ENCODE measurements at places on chromosomes 6 and 20.

GRCh38 chr6:83952830-83953229 lies 80.7 kb upstream of the MRAP2 start:
- no peak for DNase-seq

GRCh38 chr20:44961011-44961869 lies 1.0 kb upstream of the TOMM34 start:
- DNase-seq, result no peak

DNA sequence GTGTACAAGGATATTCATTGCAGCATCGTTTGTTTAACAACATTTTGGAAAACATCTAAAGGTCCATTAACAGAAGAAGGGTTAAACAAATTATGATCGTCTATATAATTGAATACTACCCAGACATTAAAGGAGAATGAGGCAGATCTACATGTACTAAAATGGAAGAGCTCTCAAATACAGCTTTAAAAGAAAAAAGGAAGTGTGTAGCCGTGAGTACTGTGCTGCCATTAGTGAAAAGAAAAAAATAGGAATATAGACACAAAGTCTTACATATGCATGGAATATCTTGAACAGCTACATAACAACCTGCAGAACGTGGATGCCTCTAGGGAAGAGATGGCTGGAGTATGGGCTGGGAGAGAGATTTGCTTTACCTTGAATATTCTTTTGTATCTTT lies 37.9 kb downstream of the PRDM1 start:
- no peak for DNase-seq

DNA sequence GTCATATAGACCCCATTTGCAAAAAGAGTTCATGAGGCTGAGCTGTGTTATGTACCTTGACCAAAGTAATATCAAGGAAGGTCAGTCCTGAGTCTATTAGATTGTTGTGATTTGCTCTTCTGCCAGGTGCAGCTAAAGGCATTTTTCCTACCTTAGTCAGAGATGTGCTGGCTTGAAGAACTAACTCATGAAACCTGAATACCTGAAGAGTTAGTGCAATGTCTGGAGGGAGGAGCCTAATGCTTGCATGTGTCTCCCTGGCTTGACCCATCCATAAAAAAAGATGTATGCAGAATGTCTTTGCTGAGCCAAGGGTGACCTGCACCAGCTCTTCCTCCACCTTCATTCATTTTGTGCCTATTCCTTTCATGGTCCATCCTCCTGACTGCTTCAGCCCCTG lies 742.0 kb downstream of the KIF16B start:
- no peak for DNase-seq

DNA sequence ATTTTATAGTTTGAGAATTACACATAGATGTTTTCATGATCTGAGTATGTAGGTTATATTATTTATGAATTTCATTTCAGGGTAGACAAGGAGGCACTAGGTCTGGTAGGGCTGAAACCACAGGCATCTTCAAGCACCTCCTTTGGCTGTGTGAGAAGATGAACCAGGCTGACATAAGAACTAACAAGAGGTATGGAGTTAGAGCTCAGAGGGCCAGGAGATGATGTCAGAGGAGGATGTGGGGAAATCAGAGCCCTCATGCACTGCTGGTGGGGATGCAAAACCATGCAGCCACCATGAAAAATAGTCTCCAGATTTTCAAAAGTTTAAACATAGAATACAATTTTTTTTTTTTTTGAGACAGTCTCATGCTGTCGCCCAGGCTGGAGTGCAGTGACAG lies 13.6 kb upstream of the RIPOR3 start:
- DNase-seq, result no peak

- no peak for DNase-seq
These were observed 9.2 kb downstream of the TGM3 start for GRCh38 chr20:2305029-2305428.

DNA sequence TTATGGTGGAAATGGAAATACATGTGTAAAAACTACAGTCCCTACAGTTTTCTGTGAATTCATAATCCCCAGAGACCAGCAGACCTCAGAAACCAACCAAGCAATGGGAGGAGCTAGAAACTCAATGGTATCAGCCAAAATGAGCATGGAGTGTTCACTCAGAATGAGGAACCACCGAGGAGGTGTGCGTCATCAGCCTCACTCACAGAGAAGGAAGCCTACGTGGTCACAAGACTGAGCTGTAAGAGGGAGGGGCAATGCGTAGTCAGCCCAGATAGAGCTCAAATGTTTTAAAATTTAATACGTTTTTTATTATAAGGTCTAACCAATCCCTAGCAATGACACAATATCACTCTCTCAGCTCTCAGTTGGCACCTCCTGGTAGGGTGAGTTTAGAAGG lies 17.4 kb downstream of the MYLK4 start:
- DNase-seq, result no peak

DNA sequence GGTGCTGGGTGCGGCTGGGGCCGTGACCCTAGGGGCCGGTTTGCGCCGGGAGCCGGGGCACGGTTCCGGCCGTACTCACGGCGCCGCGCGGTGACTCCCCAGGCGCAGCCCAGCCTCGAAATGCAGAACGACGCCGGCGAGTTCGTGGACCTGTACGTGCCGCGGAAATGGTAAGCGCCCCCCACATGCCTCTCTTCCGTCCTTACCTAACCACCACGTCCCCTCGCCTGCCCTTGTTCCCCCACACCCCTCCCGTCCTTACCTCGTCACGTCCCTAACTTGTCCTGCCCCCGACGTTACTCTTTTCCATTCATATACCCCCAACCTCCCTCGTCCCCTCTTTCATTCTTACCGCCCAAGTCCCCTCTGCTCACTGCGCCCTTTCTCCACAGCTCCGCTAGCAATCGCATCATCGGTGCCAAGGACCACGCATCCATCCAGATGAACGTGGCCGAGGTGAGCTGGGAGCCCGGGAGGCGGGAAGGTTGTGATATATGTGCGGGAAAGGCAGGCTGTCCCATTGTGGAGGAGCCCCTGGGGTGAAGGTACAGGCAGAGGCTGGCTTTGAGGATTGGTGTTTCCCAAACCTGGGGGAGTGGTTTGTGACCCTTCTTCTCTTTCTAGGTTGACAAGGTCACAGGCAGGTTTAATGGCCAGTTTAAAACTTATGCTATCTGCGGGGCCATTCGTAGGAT lies 463 bp downstream of the RPS21 start:
- DNase-seq, result no peak

- DNase-seq, result no peak
These were observed 85.4 kb upstream of the NXT1 start for GRCh38 chr20:23265226-23265625.

DNA sequence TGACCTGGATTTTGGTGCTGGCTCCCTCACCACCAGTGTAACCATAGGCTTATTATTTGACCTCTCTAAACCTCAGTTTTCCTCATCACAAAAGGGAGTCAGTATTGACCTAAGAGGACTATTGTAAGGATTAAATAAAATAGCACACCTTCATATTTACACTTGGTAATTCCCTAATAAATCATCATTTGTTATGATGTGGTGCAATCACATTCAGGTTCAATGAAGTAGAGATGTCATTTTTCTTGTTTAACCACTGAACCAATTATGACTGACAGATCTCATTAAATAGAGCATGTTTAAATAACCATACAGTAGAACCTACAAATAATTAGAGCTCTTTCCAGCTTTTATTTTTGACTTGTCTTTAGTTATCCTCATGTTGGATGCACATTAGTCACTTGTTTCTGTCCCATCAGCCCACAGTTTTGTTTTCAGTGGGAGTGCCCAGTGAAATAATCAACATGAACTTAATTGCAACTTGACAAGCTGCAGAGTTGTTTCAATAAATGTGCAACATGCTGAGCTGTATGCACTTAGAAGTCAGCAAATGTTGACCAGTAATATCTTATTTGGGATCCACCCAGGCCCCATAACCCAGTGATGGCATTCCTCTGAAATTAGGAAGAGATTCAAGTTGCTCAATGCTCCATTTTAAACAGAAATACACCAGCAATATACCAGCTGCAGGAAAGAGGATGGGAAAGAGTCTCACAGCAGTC lies 451.7 kb upstream of the MARCKS start:
- DNase-seq, result no peak

- no peak for DNase-seq
These were observed 6.2 kb downstream of the LMBRD1 start for GRCh38 chr6:69790629-69791028.

DNA sequence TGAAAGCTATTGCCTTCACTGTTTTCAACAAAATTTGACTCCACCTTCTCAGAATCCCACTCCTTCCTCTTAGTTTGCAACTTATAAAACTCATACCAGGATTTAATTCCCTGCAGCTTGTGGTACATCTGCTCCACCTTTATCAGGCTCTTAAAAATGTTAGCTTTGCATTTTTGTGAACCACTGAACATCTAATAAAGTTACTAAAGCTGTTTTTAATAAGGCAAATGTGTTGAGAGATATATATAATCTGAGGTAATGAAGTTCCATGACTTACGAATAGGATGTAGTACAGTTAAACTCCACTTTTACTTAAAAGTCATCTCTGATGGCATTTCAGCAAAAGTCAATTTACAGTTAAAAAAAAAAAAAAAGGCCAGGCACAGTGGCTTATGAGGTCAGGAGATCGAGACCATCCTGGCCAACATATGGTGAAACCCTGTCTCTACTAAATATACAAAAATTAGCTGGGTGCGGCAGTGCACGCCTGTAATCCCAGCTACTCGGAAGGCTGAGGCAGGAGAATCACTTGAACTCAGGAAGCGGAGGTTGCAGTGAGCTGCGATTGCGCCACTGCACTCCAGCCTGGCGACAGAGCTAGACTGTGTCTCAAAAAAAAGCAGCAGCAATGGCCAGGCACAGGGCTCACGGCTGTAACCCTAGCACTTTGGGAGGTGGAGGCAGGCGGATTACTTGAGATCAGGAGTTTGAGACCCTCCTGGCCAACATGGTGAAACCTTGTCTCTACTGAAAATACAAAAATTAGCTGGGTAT lies 106.2 kb downstream of the KIF13A start:
- DNase-seq, result no peak

DNA sequence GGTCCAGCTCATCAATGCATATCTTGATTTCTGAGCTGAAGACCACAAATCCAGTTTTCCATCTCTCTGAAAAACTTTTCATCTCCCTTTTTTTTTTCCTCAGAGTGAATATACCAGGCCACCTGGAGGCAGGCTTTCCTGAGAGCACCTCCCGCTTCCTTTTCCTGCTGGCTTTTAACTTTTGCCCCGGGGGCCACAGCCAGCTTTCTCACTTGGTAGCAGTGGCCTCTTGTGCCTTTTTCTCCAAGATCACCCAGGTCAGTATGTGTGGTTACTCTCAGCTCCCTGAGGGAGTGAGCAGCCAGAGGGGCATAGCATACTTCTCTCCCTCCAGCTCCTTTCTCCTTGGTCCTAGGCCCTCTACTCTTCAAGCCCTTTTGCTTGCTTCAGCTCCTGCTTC lies at the start of gene BTN1A1:
BTN1A1 (plus strand) TSS at position 202 of the 400 bp plus-strand sequence. CDS start 984 bp downstream, outside the sequence.
- no peak for DNase-seq
